ENCODE measurements at places on chromosomes 5 and 9.

DNA sequence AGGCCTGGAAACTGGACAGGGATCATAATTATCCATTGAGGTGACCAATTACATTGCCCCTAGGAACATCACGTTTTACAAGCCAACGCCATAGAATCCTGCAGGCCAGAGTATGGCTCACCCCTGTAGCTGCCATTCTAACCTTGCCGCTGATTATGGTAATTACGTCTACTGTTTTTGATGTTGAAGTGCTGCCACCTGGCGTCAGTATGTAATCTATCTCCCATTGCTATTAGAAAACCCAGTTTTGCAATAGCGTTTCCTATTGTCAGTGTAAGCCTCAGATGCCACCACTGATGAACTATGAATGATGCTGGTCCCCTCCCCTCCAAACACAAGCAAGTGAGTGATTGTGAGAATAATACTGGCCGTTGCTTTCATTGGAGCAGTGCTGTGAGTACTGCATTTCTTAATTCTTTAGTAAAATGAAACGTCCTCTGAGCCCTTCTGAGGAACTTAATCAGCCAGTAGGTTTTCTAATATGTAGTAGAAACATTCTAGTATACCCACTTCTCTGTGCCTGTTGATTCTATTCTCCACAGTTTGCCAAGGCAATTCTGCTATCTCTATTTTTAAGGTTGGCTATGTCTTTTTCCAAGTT is 100.5 kb upstream of the NMUR2 start:
- peak; percentile 75 for DNase-seq

DNA sequence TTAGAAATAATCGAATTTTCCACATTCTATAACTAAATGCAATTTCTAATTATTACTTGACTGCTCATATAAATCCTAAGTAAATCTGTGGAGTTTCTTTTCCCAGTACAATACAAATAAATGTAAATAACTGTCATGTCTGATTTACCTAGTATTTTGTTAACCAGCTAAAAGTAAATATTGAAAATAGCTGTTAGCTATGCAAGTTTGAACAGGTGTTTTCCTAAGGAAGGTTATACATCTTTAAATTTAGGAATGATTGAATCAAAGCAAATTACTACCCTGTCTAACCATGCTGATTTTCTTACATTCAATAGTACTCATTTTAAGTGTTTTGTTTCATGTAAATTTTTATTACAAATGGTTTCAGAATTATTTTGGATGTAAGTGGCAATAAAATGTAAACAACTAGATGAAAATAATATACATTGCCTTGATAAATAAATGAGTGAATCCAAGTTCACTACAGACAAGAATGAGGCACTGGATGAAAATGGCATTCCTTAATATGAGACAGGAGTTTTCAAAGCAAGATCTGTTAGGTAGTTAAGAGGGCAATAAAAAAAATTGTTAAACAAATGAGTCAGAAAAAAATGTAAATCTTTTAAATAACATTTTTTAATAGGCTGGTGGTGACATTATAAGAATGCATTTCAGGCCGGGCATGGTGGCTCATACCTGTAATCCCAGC is 15.8 kb downstream of the MCIDAS start:
- DNase-seq: no peak

DNA sequence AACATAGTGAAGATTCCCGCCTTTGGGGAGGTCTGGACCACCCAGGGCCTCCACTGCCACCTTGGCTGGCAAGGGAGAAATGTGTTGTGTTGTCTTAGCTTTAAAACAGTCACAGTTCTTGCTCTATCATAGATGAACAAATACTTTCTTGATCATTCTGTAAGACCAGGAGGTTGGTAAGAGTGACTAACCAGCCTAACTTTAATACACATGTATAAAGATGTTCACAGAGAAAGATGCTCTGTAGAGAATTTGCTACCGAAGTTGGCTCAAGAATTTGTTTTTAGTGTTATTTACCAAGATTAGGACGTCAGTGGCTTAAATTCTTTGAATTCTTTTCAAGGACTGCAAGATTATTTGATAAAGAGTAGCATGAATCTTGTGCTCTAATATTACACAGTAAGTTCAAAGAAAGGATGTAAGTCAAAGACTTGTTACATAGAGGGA is 28.4 kb downstream of the GLRX start:
- DNase-seq: no peak

DNA sequence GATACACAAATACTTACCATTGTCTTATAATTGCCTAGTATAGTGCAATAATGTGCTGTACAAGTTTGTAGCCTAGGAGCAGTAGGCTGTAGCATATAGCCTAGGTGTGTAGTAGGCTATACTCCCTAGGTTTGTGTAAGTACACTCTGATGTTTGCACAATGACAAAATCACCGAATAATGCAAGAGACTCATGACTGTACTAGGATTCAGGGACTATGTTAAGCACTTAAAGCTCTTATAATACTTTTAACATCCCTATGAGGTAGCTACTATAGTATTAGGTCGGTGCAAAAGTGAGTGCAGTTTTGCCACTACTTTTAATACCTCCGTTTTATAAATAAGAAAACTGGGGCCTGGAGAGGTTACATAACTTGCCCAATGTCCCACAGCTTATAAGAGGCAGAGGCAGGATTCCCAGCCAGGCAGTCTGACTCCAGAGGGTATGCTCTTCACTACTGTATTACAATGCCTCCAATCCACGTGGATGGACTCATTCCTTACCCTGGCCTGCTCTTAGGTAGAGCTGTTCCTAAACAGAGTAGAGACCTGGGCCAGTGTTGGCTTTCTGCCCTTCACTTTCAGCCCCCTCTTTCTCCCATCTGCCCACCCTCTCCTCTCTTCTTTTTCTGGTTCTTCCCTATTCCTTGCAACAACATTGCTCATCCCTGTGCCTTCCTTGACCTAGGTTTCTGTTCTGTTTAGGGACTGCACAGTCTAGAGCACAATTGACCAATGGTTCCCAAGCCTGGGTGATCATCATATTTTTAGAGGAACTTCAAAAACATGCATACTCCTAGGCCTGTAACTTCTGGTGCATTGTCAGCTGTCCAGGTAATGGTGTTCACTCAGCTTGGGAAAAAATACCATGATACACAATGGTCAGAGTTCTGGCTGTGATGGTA is 114.0 kb downstream of the CARTPT start:
- DNase-seq: no peak

GRCh38 chr5:77167063-77167462 is 43.4 kb upstream of the PDE8B start:
- no peak for DNase-seq

DNA sequence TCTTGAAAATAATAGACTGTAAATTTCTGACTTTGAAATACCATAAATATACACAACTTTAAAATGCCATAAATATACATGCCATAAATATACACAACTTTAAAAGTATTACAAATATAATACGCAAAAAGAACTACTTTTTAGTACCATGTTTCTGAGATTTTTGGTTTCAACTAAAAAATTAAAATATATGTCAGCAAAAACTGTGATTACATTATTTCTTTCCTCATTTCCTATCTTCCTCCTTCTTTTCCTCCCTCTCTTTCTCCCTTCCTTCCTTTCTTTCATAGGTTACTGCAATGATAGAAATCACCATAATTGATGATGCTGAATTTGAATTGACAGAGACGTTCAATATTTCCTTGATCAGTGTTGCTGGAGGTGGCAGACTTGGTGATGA is 200.5 kb downstream of the ADGRV1 start:
- DNase-seq: no peak

DNA sequence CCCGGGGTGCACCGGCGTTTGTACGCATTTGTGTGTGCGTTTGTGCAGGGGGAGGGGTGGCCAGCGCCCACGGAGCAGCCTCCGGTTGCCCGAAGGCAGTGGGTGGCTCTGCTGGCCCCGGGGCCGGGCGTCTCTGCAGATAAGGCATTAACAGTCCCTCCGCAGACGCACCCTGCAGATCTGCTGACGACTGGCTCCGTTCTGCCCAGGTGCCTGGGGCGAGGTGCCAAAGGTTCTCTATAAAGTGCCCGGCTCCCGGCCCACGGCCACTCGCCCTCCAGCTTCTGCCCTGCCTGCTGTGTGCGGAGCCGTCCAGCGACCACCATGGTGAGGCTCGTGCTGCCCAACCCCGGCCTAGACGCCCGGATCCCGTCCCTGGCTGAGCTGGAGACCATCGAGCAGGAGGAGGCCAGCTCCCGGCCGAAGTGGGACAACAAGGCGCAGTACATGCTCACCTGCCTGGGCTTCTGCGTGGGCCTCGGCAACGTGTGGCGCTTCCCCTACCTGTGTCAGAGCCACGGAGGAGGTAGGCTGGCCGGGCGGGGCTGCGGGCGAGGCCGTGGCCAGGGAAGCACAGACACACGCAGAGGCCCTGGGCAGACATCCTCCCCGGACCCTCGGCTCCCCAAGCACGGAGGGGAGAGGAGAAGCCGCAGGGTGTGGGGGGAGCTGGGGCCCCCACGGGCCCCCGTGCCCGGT is at the start of gene SLC6A19:
Gene SLC6A19 (plus strand): TSS at position 269 of the 699 bp plus-strand sequence. CDS start 56 bp downstream, at position 325.
- DNase-seq: no peak

- no peak for DNase-seq
Measured at GRCh38 chr9:35714579-35715252, 17.3 kb downstream of the TLN1 start.

DNA sequence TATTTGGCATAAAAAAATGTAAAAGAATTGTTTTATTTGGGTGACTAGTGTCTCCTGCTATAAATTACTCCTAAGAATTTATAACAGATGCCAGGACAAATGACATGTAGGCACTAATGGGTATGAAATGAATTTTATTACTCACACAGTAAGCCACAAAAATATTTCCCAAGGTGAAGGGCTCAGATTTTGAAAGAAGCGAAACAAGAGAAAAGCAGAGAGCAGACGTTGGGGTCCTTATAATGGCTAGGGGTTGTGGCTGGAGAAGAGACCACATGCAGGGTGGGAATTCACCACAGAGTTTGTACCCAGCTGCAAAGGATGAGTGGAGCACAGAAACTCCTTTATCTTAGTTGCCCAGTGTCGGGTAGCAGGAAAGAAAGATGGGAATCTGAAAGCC is 45.0 kb upstream of the PRR16 start:
- no peak for DNase-seq

- no peak for DNase-seq
Measured at GRCh38 chr9:123883634-123884033, 46.3 kb downstream of the DENND1A start.

- DNase-seq: no peak
Measured at GRCh38 chr5:53827211-53827651, 266.8 kb downstream of the NDUFS4 start.

- DNase-seq: no peak
Measured at GRCh38 chr5:78538240-78538850, 110.2 kb downstream of the LHFPL2 start.

DNA sequence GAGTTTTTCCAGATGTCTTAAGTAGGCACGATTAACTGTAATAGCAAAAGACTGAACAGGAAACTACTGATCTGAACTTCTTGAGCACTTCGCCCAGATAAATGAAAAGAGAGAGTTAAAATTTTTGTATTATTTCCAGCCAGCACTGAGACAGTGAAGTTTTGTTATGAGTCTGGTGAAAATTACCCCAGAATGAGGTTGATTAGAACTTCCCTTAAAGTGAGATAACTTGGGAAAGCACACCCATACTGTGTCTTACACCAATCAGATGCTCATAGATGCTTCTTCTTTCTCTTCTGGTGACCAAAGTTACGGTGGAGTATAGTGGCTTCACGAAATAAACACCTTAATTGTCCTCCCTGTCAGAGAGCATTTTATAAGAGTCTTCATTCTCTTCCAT is 131.8 kb upstream of the SLC12A2 start:
- no peak for DNase-seq

- DNase-seq: no peak
Measured at GRCh38 chr9:134591082-134591571, 50.5 kb upstream of the COL5A1 start.

DNA sequence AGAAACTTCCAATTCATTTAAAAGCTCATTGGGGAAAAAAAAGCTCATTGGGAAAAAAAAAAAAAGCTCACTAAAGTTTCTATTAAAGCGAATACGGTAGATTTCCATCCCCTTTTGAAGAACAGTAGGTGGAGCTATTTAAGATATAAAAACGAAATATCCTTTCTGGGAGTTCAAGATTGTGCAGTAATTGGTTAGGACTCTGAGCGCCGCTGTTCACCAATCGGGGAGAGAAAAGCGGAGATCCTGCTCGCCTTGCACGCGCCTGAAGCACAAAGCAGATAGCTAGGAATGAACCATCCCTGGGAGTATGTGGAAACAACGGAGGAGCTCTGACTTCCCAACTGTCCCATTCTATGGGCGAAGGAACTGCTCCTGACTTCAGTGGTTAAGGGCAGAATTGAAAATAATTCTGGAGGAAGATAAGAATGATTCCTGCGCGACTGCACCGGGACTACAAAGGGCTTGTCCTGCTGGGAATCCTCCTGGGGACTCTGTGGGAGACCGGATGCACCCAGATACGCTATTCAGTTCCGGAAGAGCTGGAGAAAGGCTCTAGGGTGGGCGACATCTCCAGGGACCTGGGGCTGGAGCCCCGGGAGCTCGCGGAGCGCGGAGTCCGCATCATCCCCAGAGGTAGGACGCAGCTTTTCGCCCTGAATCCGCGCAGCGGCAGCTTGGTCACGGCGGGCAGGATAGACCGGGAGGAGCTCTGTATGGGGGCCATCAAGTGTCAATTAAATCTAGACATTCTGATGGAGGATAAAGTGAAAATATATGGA is at the start of gene PCDHGA12:
Gene PCDHGA12 (plus strand): TSS at position 176 of the 782 bp plus-strand sequence. CDS start 253 bp downstream, at position 429.
- DNase-seq: peak; percentile 61

DNA sequence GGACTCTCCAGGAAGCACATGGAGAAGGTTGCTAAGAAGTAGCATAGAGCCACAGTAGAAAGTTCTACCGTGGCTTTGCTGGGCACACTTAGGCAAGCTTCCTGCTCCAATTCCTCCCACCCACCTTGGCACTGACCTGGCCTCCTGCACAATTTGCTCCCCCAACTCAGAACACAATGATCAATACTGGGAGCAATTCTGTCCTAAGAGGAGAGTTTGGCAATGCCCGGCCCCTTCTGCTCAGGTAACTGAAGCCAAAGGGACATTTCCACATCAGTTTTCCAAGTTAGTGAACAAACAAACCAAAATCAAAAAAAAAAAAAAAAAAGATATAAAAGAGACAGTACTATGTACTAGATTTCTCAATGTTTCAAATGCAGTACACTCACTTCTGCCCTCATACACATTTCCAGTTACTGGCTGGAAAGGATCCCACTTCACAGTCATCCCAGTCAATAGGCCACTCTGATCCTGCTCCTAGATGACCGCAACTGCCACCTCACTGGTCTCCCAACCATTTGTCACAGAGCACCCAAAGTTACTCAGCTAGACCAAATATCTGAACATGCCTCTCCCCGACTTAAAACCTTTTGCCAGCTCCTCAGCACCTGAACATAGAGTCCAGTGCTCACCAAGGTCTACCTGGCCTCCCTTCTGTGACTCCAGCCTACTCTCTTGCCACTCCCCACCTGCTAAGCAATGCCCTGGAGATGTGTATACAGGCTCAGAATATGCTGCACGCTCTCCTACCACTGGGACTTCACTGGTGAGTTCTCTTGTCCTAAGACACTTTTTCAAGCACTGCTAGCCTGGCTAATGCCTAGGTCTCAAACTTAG is 21.3 kb downstream of the ABCA1 start:
- DNase-seq: no peak

All from thyroid gland (tissue), 4 donors.